ENCODE measurements at places on chromosomes 3 and 15. TPM values are rescaled to one million over a fixed set of nuclear protein-coding genes. Genes with fewer than 3 reads are reported as not detected.
A peak's percentile ranks its signal among the peaks of the same experiment; 100 is the strongest.

DNA sequence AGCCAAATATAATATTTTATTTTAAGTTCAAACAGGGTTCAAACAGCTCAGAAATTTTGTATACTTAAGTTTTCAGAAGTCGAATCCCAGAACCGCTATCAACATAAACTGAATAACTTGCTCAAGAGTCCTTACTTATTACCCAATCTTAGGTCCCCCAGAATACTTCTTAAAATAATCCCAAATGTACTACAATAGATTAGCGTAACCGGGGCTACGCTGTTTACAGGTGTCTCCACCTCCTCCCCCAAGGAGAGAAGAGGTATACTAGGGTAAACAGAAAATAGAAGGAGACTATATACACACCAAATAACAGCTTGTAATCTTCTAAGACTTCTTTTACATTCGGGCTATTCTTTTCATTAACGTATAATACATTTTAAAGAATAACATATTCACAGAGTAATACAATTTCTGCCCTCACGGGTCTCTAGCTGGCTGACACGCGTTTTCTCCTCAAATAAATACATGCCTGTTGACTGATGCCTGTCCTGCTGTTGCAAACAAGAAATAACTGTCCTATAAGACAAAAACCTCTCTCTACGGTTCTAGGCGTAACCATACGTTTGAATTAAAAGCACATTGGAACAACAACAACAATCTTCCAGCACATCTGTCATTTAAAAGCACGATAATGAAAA, 1.3 kb downstream of the DENND4A start:
- DNase-seq: no peak
- peak overlapping the region; percentile 98 for H3K4me3 ChIP-seq
- no peaks in the 10 kb centered on the region for H3K36me3 ChIP-seq
- peaks cover 18% of the 10 kb centered on the region for H3K4me1 ChIP-seq
- no peaks in the 10 kb centered on the region for H3K27me3 ChIP-seq

- no peak overlapping the region for H3K27ac ChIP-seq
- no peaks in the 10 kb centered on the region for H3K27me3 ChIP-seq
- H3K4me3 ChIP-seq: no peak overlapping the region
- DNase-seq: no peak
Observed at GRCh38 chr15:57217778-57218598, 158.3 kb upstream of the CGNL1 start.

- no peaks in the 10 kb centered on the region for H3K27me3 ChIP-seq
- H3K36me3 ChIP-seq: no peaks in the 10 kb centered on the region
- DNase-seq: no peak
- H3K27ac ChIP-seq: no peak overlapping the region
Observed at GRCh38 chr15:72965671-72966070, 86.6 kb upstream of the NEO1 start.

- no peak for DNase-seq
- no peak overlapping the region for H3K27ac ChIP-seq
- H3K36me3 ChIP-seq: no peaks in the 10 kb centered on the region
- no peaks in the 10 kb centered on the region for H3K4me1 ChIP-seq
- H3K4me3 ChIP-seq: no peak overlapping the region
Observed at GRCh38 chr3:13102386-13103345, 29.4 kb upstream of the IQSEC1 start.

GRCh38 chr3:50258979-50259378, 10.0 kb upstream of the SEMA3B start:
- H3K4me3 ChIP-seq: no peak overlapping the region
- H3K27me3 ChIP-seq: no peaks in the 10 kb centered on the region
- H3K36me3 ChIP-seq: no peaks in the 10 kb centered on the region
- DNase-seq: no peak

MGLL gene
- total RNA-seq: 18.3 TPM

DNA sequence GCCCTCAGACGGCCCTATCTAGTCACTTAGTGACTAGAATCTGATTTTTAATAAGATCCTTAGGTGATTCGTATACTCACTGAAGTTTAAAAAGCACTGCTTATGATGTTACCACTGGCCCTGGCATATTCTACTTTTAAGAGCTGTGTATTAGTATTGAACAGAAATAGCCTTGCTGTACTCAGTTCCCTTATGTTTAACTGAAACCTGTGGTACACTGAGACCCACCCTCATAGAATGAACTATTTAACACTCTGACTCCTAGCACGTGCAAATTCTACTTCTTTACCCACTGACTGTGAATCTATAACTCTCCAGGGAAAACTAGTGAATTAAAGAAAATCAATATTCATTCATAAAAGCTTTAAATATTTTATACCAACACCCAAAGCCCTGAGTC, 108.9 kb downstream of the CCNL1 start:
- H3K4me3 ChIP-seq: no peak overlapping the region
- H3K36me3 ChIP-seq: no peaks in the 10 kb centered on the region
- H3K27ac ChIP-seq: no peak overlapping the region
- no peaks in the 10 kb centered on the region for H3K27me3 ChIP-seq

SH2D7 gene
- total RNA-seq: 2.2 TPM

GRCh38 chr3:192563417-192563816, 163.9 kb downstream of the FGF12 start:
- no peaks in the 10 kb centered on the region for H3K36me3 ChIP-seq
- DNase-seq: no peak
- H3K27ac ChIP-seq: no peak overlapping the region
- H3K27me3 ChIP-seq: no peaks in the 10 kb centered on the region
- no peak overlapping the region for H3K4me3 ChIP-seq

DNA sequence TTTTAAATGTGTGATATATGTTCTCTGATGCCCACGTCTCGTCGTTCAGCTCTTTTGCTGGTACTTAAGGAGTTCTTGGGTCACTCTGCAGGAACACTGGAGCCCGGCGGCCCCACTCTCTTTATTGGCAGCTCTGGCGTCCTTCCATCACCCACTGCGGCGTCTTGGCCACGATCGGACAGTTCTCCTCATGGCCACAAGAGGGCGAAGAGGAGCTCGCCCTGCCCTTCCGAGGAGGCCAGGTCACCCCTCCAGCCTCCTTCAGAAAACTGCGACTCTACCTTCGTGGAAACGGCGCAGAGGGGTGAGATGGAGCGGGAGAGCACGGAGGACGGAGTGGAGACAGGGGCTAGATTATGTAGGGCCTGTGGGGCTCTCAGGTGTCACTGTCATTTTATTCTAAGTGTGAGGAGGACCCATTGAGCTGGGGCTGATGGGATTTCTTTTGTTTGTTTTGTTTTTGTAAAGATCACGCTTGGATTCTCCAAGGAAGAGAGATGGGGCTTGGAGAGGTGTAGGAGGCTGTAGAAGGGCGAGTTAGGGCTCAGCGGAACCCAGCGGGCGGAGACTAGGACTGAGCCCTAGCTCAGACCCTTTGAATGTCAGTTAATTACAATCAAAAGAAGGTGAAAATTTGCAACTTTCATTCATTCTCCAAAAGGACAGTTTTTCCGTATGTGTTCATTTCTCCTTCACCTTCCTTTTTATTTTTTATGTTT, 28.0 kb upstream of the GABRA5 start:
- no peaks in the 10 kb centered on the region for H3K4me1 ChIP-seq
- no peaks in the 10 kb centered on the region for H3K27me3 ChIP-seq
- DNase-seq: peak; percentile 63
- no peak overlapping the region for H3K27ac ChIP-seq
- no peak overlapping the region for H3K4me3 ChIP-seq
- H3K36me3 ChIP-seq: no peaks in the 10 kb centered on the region

DNA sequence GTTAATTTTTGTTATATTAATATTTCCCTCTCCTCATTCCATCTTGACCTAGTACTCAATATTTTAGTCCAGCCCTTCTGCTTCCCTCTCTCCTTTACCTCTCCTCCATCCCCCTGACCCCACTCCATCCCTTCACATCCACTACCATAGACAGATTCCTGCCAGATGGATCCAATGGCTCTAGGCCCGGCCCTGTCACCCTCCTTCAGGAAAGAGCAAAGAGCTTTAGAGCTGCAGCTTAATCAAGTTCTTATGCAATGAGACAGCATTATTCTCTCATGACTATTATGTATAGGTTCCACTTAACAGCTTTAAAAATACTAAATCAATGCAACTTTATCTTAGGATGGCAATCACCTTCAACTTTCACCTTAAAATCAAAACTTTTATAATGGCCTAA, 200.7 kb upstream of the TTC14 start:
- no peak for DNase-seq
- H3K27me3 ChIP-seq: no peaks in the 10 kb centered on the region
- no peak overlapping the region for H3K27ac ChIP-seq
- no peaks in the 10 kb centered on the region for H3K4me1 ChIP-seq
- no peaks in the 10 kb centered on the region for H3K36me3 ChIP-seq

FES gene
- total RNA-seq: 23.1 TPM

ZBED2 gene
- not detected for total RNA-seq

GSK3B gene
- total RNA-seq: 65.1 TPM

CCDC54 gene
- total RNA-seq: 107 TPM

- H3K4me1 ChIP-seq: peaks cover 20% of the 10 kb centered on the region
- peak; percentile 87 for DNase-seq
- H3K4me3 ChIP-seq: no peak overlapping the region
- no peaks in the 10 kb centered on the region for H3K27me3 ChIP-seq
- peak overlapping the region; percentile 69 for H3K27ac ChIP-seq
Observed at GRCh38 chr3:57998366-57999283, 9.6 kb upstream of the FLNB start.

PCLAF gene
- total RNA-seq: 10.9 TPM

- H3K36me3 ChIP-seq: no peaks in the 10 kb centered on the region
- H3K27me3 ChIP-seq: no peaks in the 10 kb centered on the region
- H3K4me1 ChIP-seq: no peaks in the 10 kb centered on the region
- no peak overlapping the region for H3K27ac ChIP-seq
Observed at GRCh38 chr3:141326123-141326522, 42.2 kb upstream of the ZBTB38 start.

GRCh38 chr3:155704771-155705559, 39.9 kb downstream of the PLCH1 start:
- H3K4me1 ChIP-seq: peaks cover 10% of the 10 kb centered on the region
- H3K36me3 ChIP-seq: no peaks in the 10 kb centered on the region
- peak overlapping the region; percentile 47 for H3K27ac ChIP-seq
- H3K4me3 ChIP-seq: no peak overlapping the region

DNA sequence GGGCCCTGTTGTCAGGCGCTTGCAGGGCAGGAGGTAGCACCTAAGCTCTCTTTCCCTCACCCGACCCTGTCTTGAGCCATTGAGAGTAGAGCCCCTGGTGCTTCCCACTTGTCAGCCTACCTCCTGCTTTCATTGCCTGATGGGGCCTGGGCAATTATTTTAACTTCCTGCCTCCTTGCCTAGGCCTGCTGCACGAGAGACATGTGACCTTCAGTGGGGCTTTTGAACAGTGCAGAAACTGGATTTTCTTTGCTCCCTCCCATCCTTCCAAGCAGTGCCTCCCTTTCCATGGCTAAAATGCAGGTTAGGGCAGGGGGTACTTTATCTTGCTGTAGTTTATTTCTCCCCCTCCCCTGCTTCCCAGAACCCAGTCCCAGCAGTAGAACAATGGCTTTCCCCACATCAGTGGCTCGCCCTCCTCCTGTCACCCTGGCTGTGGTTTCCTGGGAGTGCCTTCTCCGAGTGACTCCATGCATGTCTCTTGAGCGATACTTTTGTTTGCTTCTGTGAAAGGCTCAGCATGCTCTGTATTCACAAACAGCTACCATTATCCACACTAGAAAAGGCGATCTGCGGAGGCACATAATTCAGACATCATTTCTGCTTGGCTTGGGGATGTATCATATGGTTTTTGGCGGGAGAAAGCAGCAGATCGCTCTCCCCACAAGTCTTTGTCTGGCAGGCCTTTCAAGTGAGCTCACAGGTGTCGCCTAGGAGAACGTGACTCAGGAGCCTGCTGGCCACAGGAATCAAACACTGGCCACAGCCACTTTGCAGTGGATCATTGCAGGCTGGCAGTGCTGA, 24.1 kb downstream of the PDIA5 start:
- DNase-seq: no peak
- no peak overlapping the region for H3K27ac ChIP-seq
- no peaks in the 10 kb centered on the region for H3K36me3 ChIP-seq
- peaks cover 24% of the 10 kb centered on the region for H3K4me1 ChIP-seq

DNA sequence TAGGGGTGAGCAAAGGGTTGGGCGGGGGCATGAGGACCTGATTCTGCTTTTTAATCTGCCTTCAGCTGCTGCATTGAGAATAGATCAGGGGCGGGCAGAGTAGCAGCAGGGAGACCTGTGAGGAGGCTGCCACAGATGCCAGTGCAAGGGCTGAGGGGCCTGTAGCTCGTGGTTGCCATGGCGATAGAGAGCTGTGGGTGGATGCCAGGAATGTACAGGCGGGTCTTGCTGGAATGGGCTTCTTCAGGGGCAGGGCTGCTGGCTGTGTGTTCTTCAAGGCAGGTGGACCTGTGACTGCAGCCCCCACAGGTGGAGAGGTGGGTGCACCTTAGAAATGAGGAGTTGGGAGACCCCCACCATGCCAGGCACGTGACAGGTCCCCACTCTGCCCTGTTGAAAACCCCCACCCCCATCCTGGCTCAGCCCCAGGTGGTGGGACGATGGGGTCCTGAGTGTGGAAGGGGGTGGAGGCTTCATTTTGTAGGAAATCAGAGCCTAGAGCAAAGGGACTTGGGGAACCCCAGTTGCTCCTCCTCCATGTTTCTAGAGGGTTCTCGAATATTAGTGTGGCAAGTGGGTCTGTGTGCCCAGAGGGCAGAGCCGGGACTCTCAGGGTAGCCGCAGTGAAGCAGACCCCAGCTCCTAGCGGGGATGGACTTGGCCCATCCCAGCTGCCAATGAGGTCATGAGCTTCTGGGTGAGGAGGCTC, 38.3 kb downstream of the SLC6A6 start:
- no peak for DNase-seq
- no peaks in the 10 kb centered on the region for H3K27me3 ChIP-seq
- no peak overlapping the region for H3K27ac ChIP-seq
- no peak overlapping the region for H3K4me3 ChIP-seq
- peaks cover 14% of the 10 kb centered on the region for H3K4me1 ChIP-seq

DNA sequence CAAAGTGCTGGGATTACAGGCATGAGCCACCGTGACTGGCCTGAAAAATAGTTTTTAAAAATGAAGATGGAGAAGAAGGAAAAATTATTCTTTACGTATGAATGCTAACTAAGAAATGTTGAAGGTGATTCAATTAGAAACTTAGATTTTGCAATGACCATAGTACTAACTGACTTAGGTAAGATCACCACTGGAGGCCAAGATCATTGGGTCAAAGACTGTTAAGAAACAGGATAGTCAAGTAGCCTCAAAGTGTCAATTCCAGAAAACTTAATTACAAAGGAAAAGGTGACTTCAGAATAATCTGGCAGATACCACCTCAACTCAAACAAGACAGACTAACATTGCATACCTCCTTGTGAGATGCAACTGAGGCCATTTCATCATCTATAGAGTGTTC, 119.3 kb downstream of the FRMD4B start:
- DNase-seq: no peak
- no peaks in the 10 kb centered on the region for H3K27me3 ChIP-seq
- H3K4me3 ChIP-seq: no peak overlapping the region
- no peaks in the 10 kb centered on the region for H3K4me1 ChIP-seq
